ENCODE measurements at places on chromosomes 1 and 21.

- DNase-seq: no peak
Observed at GRCh38 chr1:59151387-59151761, 145.5 kb upstream of the FGGY start.

DNA sequence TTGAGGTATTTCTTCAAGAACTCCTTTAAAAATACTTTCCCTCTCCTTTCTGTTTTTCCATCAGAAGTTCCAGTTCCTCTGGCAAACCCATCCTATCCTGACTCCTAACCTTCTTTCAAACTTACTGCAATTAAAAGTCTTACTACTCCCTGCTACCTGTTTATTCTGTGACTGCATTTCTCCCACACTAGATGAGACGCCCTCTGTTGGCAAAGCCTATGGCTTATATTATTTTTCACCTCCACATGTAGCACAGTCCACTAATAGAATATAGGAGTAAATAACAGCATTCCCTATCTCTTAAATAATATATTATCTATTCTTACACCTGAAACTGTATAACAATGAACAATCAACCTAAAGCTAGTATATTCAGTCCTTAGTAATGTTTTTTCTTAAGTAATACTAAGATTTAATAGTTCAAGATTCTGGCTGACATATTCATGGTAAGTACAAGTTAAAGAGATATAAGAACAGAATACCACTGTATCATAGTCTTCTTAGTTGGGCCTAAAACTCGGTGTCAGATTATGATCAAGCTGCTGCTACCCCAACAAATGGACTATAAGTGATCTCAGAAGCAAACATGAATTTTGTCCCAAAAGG, 54.8 kb downstream of the RAB3GAP2 start:
- no peak for DNase-seq

GRCh38 chr1:73463873-73464272, 734.1 kb downstream of the LRRIQ3 start:
- DNase-seq: no peak

- DNase-seq: no peak
Observed at GRCh38 chr1:85836736-85837135, 128.5 kb upstream of the ZNHIT6 start.

GRCh38 chr21:14474995-14475394, 71.1 kb downstream of the SAMSN1 start:
- no peak for DNase-seq

GRCh38 chr1:29425631-29426030, 189.3 kb downstream of the PTPRU start:
- no peak for DNase-seq

- DNase-seq: no peak
Observed at GRCh38 chr1:153799016-153799415, 23.8 kb downstream of the SLC27A3 start.

DNA sequence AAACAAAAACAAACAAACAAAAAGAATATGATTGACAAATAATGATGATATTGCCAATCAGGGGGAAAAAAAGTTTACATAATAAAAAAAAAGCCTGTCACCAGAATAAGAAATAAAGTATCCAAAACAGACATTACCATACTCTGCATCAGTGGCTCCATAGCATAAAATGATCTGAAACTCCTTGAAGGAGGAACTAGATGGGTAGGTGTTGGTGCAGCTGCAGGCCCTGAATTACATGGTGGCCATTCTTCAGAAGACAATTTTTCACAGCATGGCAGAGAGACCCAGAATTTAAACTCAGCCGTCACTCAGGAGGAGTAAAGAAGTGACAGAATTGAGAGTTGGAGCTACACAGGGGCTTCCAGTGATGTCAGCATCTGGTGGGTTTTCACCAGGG, 60.2 kb downstream of the GLUL start:
- DNase-seq: no peak

- no peak for DNase-seq
Observed at GRCh38 chr1:116694524-116694923, 27.0 kb upstream of the IGSF3 start.

- no peak for DNase-seq
Observed at GRCh38 chr1:208907790-208908189, 663.6 kb upstream of the PLXNA2 start.

DNA sequence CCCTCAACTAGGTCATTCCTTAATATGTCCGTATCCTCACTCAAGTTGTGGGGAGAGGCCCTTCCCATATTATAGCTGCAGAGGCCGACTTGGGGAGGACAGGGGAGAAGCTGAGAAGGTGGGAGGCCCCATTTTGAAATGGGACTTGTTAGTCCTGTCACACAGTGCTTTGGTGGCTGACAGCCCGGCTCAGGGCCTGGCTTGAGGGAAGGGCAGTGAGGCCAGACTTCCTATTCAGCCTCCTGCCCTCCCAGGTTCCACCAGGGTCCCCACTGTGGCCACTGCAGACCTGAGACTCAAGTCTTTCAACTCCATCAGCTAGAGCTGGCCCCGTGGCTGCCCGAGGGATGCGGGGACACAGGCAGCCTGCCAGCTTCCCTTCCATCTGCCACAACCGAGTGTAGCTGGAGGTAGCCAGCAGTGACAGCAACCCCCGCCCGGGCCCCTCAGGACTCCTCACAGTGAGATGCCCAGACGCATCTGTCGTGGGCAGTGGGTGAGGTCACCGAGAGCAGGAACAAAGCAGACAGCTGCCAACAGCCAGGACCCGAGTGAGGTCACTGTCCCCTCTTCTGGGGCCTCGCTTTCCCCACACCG, 36.9 kb downstream of the SIM2 start:
- DNase-seq: no peak

- DNase-seq: peak; percentile 81
Observed at GRCh38 chr1:202184750-202185460, 8.7 kb upstream of the LGR6 start.

DNA sequence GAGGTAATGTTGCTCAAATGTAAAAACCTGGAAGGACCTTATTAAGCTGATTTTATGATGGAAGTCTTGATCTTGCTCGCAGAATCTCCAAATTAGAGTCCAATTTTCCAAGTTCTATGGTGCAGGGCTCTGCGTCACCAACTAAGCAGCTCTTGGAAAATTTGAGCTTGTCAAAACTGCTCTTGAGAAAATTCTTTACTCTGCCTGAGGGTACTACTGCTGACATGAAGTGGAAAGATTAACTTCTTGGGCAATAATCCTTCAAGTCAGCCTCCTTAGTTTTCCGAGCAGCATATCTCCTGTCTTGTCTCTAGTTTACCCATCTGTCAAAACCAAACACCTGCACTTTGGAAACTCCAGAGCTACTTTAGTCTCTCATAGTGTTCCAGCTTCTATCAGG, 293.7 kb downstream of the KCTD3 start:
- DNase-seq: no peak

GRCh38 chr1:219717536-219717935, 104.6 kb upstream of the ZC3H11B start:
- no peak for DNase-seq

GRCh38 chr1:156095906-156096508, 13.7 kb upstream of the MEX3A start:
- DNase-seq: no peak

Data from substantia nigra (tissue), 51 donors.